ENCODE measurements at places on chromosomes 7 and 10. TPM values are rescaled to one million over a fixed set of nuclear protein-coding genes. Genes with fewer than 3 reads are reported as not detected.

DNA sequence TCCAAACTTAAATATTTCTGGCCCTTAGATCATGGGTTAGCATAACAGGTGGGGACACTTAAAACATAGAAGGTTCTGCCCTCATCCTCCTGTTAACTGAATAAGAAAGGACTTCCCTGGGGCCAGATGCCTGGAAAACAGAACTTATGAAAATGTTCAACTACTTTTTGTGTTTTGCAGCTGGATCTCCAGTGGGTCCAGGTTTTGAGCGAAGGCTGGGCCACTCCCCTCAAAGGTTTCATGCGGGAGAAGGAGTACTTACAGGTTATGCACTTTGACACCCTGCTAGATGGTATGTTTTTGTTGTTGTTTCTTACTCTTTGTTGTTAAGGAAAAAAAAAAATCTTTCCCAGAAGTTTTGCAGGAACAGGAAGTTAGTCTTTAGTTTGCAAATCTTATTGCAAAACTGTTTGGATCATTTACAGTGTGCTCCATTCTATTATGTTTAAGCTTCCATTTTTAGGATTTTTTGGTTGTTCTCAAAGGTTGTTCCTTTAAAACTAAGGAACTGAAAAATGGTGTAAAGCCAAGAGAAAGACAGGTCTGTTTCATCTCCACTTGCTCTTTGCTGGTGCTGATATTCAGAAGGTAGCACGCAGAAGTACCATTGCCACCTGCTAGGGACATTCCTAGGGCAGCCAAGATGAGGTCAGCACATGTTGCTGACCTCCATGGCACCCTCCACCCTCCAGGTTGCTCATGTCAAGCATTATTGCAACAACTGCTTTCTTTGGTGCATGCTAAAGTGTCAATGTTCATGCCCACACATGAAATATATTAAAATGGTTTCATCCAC is 56.1 kb downstream of the PAPSS2 start:
- DNase-seq, result no peak

Gene CHRM2
- total RNA-seq, result 28.9 TPM

GRCh38 chr7:18421297-18422002 is 74.1 kb upstream of the HDAC9 start:
- peak; percentile 45 for DNase-seq

- DNase-seq, result peak; percentile 73
These were observed 113.7 kb downstream of the BRAF start for GRCh38 chr7:140810830-140811556.

- DNase-seq, result no peak
These were observed 66.4 kb downstream of the CDH23 start for GRCh38 chr10:71463111-71463510.

All from fibroblast of villous mesenchyme (primary cell).